ENCODE measurements at places on chromosomes 3 and 15.

GRCh38 chr3:73768524-73769308 is 144.0 kb upstream of the PDZRN3 start:
- peak; percentile 19 for DNase-seq

- DNase-seq: no peak
These were observed 107.4 kb downstream of the APBA2 start for GRCh38 chr15:28993051-28993719.

DNA sequence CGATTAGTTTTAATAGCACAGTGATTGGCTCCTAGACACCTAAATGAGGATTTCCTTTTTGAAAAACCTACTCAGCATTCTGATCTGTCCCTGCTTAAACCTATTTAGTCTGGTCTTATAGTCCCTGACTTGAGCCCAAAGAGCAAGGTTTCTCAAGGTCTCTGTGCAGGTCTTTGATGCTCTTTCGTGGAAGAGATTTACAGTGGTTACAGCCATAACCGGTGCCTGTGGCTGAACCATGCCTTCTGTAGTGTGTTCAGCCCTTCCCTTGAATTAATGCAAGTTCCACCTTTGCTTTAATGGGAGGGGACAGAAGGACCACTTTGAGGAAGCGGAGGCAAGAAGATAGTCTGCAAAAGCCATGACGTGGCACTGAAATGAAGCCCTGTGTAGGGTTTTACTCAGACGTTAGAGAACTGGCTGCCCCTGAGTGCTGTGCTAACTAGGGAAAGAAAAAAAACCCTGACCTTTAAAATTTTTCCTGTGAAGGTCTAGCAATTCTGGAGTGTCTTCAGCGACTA is 43.0 kb downstream of the ZBTB38 start:
- peak; percentile 50 for DNase-seq

- no peak for DNase-seq
These were observed 30.1 kb upstream of the MNS1 start for GRCh38 chr15:56495053-56495452.
